ENCODE measurements at places on chromosomes 7 and 10.

- DNase-seq: no peak
These were observed 196.5 kb downstream of the PHF14 start for GRCh38 chr7:11170175-11170574.

- DNase-seq: no peak
These were observed 143.9 kb downstream of the SH3PXD2A start for GRCh38 chr10:103711351-103711994.

- no peak for DNase-seq
These were observed 2.5 kb upstream of the AVPI1 start for GRCh38 chr10:97689559-97690020.

GRCh38 chr10:33524041-33524440, 189.6 kb upstream of the NRP1 start:
- no peak for DNase-seq

- no peak for DNase-seq
These were observed 2.5 kb downstream of the FGL2 start for GRCh38 chr7:77197141-77197540.

- DNase-seq: no peak
These were observed 509.0 kb upstream of the PODXL start for GRCh38 chr7:132065193-132065988.

DNA sequence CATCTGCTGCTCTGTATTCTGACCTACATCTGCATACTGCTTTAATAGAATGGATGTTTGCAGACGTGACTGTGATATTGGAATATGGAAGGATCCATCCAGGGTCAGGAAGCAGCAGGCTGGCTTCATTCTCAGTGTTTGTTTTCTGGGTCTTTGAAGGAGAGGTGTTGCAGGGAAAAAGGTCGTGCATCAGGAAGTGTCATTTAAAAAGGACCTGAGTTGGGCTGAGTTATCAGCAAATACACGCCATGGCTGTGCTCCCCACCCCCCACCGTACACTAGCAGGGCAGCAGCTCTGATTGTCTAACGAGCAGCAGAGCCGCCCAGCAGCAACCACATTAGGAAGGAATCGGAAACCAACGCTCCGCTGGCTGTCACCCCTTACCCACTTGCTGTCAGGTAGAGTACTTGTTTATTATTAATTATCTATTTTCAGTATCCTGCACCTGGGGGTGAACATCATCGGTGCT, 63.1 kb upstream of the STEAP1B start:
- DNase-seq: no peak

DNA sequence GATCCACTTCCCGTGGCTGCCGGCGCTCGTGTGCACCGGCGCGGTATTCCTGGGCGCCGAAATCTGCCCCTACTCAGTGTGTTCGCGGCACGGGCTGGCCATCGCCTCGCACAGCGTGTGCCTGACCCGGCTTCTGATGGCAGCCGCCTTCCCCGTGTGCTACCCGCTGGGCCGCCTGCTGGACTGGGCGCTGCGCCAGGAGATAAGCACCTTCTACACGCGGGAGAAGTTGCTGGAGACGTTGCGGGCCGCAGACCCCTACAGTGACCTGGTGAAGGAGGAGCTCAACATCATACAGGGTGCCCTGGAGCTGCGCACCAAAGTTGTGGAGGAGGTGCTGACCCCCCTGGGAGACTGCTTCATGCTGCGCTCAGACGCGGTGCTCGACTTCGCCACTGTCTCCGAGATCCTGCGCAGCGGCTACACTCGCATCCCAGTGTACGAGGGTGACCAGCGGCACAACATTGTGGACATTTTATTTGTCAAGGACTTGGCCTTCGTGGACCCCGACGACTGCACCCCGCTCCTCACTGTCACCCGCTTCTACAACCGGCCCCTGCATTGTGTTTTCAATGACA, 1.3 kb downstream of the CNNM1 start:
- DNase-seq: no peak

- DNase-seq: no peak
These were observed 45.3 kb downstream of the DLG5 start for GRCh38 chr10:77881222-77881621.

- no peak for DNase-seq
These were observed 180.7 kb downstream of the TEX36 start for GRCh38 chr10:125502276-125502675.

- DNase-seq: no peak
These were observed 33.5 kb upstream of the ENO4 start for GRCh38 chr10:116815641-116816415.

All from germinal center (tissue), 1 donor.